ENCODE measurements at places on chromosomes 6 and 20.

- DNase-seq = no peak
Measured at GRCh38 chr6:3847521-3847920, 1.7 kb upstream of the FAM50B start.

DNA sequence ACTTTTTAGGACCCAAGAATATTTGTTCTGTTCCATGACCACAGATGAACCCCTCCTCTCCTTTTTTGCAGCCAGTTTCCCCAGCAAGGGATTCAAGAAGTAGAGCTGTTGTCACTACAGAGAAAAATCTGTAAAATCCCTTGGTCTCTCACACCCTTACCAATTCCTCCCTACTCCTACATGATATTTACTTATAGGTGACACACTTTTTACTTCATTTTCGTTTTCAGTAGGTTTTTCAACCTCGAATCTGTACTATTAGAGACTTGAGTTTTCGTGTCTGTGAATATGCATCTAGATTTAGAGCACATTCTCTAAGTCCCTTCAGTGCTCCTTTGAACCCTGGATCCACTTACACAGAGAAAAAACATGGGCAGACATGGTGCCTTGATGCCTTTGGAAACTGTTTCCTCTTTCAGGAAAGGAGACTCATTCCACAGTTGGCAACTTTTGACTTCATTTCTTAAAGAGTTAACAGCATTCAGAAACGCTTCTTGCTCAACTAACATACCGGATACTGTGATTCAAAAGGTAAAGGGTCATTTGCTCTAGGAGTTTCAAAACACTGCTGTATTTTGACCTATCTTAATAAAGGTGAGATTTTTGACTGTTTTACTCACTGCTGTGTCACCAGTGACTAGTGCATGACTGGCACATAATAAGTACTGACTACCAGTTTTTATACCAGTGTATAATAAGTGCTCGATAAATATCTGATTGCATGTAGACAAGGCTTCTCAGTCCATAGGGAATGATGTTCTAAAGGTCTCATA lies 50.6 kb downstream of the LAMA4 start:
- DNase-seq = no peak

- DNase-seq = no peak
Measured at GRCh38 chr6:35181933-35182612, 31.7 kb upstream of the SCUBE3 start.

DNA sequence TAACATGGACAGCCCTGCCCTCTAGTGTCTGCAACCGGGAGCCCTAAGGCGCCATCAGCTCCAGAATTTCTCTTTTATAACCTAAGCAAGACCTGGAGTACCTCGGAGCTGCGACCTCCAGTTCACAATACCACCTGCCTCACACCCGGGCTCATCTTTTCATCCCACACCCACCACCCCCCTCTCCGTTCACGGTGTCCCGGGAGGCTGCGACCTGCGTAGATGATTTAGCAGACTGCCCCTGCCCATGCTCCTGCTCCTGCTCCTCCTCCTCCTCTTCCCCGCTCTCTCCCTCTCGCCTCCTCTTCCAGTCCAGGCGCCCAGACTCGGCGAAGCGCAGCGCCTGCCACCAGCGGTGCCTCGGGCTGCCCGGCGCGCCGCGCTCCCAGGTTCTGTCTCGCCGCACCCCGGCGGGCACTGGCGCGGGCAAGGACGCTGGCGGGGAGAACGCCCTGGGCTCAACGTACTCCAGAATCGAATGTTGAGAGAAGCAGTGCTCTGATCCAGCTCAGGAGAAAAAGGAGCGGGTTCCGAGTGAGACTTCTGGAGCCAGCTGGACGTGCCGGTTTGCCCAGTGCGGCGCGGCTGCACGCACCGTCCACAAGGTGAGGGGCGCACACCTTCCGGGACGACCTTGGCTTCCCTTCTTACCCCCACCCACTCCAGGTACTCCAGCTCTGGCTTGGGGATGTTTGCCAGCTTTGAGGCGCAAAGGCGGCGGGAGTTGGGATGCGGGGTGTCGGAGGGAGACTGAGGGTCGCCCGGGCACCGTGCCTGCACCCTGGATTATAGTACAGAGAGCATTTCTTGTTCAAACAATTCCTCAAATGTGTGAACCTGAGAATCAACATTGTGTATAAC lies at the start of gene HTR1E:
Gene HTR1E, plus strand, starts transcription at position 310 of the 861 bp plus-strand sequence. CDS start 77,807 bp downstream, outside the sequence.
- no peak for DNase-seq

DNA sequence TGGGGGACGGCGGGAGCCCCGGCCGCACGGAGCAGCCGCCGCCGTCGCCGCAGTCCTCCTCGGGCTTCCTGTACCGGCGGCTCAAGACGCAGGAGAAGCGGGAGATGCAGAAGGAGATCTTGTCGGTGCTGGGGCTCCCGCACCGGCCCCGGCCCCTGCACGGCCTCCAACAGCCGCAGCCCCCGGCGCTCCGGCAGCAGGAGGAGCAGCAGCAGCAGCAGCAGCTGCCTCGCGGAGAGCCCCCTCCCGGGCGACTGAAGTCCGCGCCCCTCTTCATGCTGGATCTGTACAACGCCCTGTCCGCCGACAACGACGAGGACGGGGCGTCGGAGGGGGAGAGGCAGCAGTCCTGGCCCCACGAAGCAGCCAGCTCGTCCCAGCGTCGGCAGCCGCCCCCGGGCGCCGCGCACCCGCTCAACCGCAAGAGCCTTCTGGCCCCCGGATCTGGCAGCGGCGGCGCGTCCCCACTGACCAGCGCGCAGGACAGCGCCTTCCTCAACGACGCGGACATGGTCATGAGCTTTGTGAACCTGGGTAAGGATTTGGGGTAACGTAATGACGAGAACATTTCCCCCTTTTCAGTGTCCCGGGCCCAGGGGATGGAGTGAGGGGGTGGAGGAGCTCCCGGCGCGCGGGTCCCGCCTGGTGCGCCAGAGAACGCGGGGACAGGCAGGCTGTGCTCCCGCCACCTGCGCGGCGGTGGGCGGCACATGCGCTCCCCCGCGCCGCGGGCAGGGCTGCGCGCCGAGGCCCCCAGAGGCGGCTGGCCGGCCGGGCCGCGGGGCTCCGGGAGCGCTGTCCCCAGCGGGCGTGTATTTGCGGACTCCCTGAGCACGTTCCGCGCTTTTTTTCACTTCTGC lies 1.4 kb downstream of the BMP6 start:
- DNase-seq = no peak

All from activated naive CD4-positive, alpha-beta T cell (primary cell).